ENCODE measurements at places on chromosomes 5 and 9.

GRCh38 chr9:112849363-112849922 is 41.2 kb downstream of the SLC46A2 start:
- no peak for DNase-seq

- no peak for DNase-seq
Observed at GRCh38 chr5:534743-535671, 10.8 kb upstream of the SLC9A3 start.

GRCh38 chr9:88991066-88992034 is at the start of gene S1PR3:
TSS of gene S1PR3 (plus strand) at chr9:88991468. CDS start at chr9:89001201, 9,733 bp downstream.
- DNase-seq, result no peak

- no peak for DNase-seq
Observed at GRCh38 chr5:152046361-152046760, 121.7 kb upstream of the GLRA1 start.

- no peak for DNase-seq
Observed at GRCh38 chr9:85553475-85553874, 188.3 kb downstream of the AGTPBP1 start.

DNA sequence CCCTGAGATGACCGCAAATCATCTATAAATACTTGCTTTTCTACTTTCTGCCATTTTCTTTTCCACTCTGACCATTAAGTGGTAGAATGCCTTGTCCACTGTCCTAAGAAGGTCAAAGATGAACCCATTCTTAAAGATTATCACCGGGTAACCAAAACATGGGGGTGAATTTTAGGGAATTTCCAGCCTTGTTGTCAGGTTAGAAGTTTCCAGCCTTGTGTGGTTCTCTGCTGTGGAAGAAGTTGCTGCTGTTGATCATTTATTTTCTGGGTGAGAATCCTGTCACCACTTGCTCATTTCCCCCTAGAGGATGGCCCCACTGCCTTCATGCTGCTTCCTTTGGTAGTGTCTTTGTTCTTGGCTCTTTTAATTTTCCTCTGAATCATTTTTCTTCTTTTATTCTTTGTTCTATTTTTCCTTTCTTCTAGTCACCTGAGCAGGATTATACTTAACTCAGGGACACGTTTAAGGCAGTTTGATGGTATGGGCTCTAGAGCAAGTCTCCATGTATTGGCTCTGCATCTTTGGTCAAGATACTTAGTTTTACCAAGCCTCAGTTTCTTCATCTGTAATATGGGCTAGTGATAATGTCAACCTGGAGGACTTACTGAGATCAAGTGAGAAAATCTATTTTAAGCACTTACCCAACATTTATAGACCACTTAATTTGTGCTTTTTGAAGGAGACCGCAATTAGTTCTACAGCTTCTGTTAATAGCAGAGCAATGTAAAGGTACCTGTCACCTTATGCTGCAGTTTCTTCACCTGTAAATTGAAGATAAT is 266.2 kb downstream of the ARHGAP26 start:
- DNase-seq, result no peak

GRCh38 chr5:180315762-180316212 is 23.9 kb upstream of the MAPK9 start:
- DNase-seq, result no peak

DNA sequence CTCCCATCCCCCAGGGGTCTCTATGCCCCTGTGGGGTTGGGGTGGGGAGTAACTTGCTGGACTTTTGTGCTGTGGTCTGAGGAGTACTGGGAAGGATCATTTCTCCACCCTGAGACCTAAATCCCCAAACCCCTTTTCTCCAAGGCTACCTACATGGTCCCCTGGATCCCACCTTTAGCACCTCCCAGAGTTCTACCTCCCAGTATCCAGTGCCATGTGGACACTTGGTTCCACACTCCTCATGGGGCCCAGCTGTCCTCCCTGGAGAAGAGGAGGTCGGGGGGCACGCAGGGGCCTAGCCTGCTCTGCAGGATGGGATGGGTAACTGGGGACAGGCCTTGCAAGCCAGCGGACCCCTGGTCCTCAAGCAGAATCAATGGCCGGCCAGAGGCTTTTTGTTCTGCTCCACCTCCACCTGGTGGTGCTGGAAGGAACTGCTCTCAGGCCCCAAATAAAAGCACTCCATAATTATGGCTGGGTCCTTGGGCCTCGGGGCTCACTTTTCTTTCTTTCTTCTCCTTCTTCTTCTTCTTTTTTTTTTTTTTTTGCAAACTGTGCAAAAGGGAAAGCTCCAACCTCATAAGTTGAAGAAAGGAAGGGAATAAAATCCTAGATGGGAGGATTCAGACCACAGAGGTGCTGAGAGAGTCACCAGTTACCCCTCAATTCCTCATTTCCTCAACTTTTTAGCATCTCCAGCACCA is 68.4 kb downstream of the PSD2 start:
- no peak for DNase-seq
